ENCODE measurements at places on chromosomes 2 and 18. TPM values are rescaled to one million over a fixed set of nuclear protein-coding genes. Genes with fewer than 3 reads are reported as not detected.

DNA sequence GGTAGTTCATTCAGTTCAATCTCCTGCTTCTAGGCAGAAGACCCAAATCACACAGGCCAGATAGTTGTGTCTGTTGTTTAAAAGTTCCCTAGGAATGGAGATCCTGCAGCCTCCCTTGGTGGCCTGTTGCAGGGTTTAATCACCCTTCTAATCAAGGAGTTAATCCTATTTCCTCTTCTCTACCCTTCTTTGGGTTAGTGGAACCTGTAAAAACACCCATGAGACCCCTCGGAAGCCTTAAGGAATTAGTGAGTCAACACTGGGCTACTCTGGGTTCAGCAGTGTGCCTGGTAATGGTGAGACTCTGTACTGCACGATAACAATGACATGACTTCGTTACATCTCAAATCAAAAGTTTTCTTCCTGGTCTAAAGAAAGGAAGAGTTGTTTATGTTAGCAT is 217.6 kb upstream of the NRP2 start:
- DNase-seq = no peak

DNA sequence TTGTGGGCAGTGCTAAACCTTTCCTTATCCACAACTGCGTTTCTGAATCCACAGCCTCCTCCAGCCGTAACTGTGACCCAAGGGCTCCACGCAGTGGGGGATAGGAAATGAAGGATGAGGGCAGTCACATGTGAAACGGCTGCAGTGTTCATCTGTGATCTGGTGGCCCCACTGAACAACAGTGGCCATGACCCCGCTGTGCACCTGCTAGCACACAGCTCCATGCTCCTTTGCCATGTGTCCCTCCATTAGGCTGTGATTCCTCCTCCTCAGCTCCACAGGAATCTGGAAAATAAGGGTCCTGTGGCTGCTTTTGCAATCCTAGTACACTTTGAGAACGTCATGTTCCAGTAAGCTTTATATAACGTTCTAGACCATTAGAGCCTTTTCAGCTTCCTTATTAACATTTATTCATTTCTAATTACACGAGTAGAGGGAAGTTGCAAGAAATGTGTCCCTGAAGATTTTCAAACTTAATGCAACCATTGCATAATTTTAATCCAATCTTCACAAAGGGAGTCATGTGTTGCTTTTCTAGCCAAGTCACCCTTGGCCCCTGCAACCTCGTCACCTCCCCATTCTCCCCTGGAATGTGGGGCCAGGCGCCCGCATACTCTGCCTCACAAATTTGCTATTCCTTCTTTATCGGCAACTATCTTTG is 7.1 kb upstream of the NAPG start:
- DNase-seq = no peak

DNA sequence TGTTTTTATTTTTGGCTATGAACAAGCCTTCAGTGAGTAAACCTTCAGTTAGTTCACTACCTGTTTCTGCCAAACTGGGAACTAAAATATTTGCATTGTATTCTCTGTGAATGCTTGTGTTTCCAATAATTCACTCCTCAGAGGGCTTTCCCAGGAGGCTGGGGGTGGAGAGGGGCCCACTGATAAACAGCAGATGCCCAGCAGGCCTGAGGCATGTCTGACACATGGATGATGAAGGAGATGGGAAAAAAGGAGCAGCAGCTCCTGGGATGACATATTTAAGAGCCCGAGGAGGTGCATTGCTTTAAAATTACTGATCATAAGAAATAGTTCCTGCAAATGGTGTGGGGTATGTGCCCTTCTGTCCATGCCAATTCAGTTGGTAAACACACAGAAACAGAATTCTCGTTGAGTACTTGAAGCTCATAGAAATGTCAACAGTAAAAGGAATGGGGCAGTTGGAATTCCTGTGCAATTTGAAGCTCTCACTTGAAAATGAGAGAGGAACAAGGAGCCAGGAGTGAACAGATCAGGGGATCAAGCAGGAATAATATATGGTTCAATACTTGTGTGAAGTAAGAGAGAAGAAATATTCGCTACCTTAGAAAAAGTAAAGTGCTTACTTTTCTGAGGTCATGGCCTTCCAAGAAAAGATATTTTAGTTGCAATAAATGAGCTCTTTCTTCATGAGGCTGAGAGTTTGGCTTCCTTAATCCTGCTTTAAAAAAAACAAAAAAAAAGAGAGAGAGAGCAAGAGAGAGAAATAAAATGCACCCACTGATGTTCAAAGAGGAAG is 22.0 kb upstream of the HNMT start:
- no peak for DNase-seq

GRCh38 chr2:233828546-233829192 is 25.7 kb downstream of the HJURP start:
- no peak for DNase-seq

GRCh38 chr18:44909191-44909719 is 228.6 kb downstream of the SETBP1 start:
- DNase-seq = no peak

DNA sequence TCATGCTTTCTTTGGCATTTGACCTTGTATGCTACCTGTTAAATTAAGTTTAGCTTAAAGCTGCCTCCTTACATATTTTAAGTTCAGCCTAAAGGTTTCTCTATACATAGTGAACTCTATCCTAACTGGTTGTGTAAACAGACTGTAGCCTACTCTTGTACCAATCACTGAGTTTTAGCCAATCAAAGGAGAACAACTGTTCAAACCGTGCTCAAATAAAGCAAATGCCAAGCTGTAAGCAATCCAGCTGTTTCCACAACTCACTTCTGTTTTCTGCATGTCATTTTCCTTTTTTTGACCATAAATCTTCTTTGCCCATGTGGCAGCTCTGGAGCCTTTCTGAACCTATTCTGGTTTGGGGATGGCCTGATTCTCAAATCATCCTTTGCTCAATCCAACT is 1603.8 kb upstream of the ACVR2A start:
- no peak for DNase-seq

DNA sequence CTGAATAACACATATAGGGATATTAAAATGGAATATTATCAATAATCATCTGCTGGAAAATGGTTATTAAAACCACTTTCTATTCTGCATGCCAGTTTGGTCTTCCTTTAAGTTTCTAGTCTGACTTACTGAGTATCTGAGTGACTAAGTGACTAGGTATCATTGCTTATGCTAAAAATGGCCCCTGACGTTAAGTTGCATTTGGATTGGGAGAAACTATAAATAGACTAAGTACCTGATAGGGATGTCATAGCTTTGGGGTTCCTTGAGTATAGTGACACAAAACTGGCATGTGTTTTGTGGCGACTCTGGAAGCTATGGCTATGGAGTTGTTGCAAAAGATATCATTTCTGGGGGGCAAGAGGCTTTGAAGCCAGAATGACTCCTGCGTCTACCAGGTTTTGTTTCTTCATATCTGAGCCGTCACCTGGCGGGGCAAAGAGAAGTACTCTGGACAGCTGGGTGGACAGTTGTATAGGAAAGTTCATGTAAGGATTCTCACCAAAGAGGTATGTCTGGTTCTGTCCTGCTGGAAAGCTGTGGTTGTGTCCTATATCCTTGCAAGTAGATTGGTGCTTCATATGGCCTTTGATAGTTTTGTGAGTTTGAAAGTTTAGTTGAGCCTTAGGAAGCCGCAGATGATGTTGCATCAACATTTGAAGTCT is 17.9 kb downstream of the ITGAV start:
- no peak for DNase-seq

- no peak for DNase-seq
Observed at GRCh38 chr2:51866361-51866760, 834.4 kb upstream of the NRXN1 start.

DNA sequence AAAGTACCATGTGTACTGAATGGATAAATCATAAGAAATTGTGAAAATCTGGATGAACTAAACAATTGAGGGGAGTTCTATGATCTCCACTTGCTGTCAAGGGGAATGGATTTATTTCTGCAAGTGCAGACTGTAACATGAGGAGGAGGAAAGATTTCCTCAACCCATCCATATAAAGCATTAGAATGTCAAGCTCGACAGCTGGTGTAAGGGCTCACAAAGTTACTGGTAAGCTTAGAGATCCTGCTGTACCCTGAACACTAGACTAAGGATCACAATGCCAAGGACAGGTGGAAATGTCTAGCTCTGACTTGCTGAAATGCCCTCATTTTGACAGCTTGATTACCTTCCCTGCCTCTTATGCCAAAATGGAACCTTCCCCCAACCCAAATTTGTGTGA is 125.3 kb downstream of the TCF4 start:
- DNase-seq = no peak

Gene PLEKHH2
- 9.8 TPM for total RNA-seq
